ENCODE measurements at places on chromosomes 12 and 14.

- DNase-seq = no peak
Measured at GRCh38 chr12:11891754-11892386, 178.9 kb upstream of the BCL2L14 start.

DNA sequence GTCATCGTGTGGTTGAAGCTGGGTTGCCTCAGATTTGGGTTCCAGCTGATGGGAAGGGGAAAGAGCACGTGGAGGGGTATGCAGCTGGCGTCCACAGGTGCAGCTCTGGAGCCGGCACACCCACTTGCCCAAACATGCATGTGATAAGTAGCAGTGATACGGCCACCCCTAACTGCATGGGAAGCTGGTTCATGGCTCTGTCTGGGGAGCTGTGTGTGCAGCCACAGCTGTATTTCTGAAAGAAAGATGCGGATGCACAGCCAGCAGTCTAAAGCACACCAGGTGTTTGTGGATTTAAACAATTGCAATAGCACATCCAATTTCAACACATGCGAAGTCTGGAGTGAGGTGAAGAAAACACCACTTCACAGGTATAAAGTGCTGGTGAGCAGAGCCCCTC is 181.4 kb downstream of the EFCAB11 start:
- DNase-seq = no peak

GRCh38 chr12:121575952-121576625 is 4.7 kb downstream of the KDM2B start:
- DNase-seq = no peak

- no peak for DNase-seq
Measured at GRCh38 chr14:64509036-64509435, 4.5 kb downstream of the ZBTB1 start.

DNA sequence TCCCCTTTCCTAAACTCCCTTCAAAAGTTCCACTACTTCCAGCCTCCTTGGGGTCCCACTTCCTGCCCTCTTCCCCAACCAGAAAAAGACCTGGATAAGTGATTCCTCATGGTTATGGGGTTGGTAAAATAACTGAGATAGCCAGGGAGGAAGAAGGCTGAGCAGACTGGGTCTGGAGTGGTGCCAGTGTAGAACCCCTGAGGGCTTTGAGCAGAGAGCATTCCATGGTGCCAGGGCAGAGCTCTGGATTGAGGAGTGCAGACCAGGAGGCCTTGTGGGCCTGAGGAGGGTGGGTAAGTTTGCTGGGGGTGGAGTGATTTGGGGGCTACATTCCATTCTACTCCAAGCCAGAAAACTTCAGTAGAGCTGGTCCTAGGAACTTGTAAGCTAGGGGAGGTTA is 9.5 kb upstream of the CISTR start:
- DNase-seq = no peak

All from natural killer cell treated with Interleukin-12 subunit alpha and Interleukin-12 subunit beta and Interleukin-15 and Interleukin-18, amount 100 ng/mL, for 72 hours (primary cell).